ENCODE measurements at places on chromosomes 5 and 9.

DNA sequence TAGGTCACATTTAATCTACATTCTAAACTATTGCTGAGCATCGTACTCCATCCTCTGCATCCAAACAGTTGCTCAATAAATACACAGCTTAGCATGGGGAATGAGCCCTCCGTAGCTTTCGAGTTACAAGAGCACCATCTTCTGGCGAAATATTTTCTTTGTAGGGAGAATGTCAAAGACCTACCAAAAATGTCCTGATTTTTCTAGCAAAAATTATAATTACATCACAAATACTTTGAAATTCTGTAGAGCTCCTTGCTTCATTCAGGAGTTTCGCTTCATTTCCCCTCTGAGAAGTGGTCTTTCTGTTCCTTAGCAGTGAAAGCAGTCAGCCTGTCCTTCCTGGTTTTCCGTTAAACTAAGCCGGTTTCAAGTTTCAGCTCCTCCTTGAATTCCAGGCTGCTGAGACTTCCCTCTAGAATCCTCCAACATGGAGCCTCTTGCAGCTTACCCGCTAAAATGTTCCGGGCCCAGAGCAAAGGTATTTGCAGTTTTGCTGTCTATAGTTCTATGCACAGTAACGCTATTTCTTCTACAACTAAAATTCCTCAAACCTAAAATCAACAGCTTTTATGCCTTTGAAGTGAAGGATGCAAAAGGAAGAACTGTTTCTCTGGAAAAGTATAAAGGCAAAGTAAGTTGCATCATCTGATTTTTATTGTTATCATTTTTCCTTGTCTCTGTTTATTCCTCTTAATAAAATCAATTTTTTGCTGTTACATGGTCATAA, at the start of gene GPX8:
TSS of gene GPX8 (plus strand) at position 409 of the 730 bp plus-strand sequence. CDS start at position 431, 22 bp downstream.
- DNase-seq: no peak

DNA sequence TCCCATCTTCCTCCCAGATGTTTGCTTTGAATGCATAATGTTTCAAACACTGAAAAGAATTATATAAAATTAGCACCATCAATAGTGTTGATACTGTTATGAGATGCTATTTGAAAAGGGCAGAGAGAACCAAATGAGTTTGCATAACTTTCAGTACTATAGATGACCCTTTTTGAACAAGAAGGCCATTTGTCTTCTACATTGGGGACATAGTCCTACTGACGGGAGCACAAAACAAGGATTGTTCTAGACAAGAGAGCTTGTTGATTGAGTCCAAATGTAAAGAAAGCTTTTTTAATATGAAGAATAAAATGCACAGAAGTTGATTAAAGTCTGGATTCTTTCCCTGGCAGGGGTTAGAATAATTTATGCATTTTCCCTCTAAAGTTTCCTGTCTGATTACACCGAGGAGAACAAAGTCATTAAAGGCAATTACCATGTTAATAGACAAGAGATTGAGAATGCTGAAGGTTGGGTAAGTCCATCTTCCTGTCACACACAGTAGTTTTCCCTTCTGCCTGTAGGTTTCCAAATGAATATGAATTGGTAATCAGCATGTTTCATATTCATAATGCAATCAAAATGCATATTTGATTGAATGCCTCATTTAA, 32.8 kb upstream of the ADCY2 start:
- no peak for DNase-seq

GRCh38 chr5:141913560-141914198, 10.0 kb upstream of the DELE1 start:
- no peak for DNase-seq

GRCh38 chr9:23683611-23684061, 142.4 kb downstream of the ELAVL2 start:
- DNase-seq: no peak

- peak; percentile 85 for DNase-seq
These were observed 126.1 kb downstream of the SNX18 start for GRCh38 chr5:54643685-54644106.
